ENCODE measurements at places on chromosomes 4 and X. TPM values are rescaled to one million over a fixed set of nuclear protein-coding genes. Genes with fewer than 3 reads are reported as not detected.
A peak's percentile ranks its signal among the peaks of the same experiment; 100 is the strongest.

The GAGE12C gene
- 0.64 TPM for total RNA-seq

The POLA1 gene
- 35.4 TPM for total RNA-seq

The ZFP42 gene
- total RNA-seq, result 0.31 TPM

The SPIN2A gene
- 0.60 TPM for total RNA-seq

The ALB gene
- 24.2 TPM for total RNA-seq

The PDCL2 gene
- 1.2 TPM for total RNA-seq

The MAGEB10 gene
- total RNA-seq, result 0.47 TPM

The SYP gene
- 2.1 TPM for total RNA-seq

The USP17L5 gene
- total RNA-seq, result not detected

The NDNF gene
- total RNA-seq, result not detected

The CYTL1 gene
- not detected for total RNA-seq

The TMEM144 gene
- total RNA-seq, result 6.8 TPM

The ADH7 gene
- total RNA-seq, result not detected

The TCEAL7 gene
- total RNA-seq, result 0.13 TPM

- DNase-seq, result no peak
Observed at GRCh38 chr4:113043591-113043990, 5.9 kb upstream of the ANK2 start.

- DNase-seq, result no peak
Observed at GRCh38 chr4:1494416-1495315, 88.4 kb upstream of the NKX1-1 start.

DNA sequence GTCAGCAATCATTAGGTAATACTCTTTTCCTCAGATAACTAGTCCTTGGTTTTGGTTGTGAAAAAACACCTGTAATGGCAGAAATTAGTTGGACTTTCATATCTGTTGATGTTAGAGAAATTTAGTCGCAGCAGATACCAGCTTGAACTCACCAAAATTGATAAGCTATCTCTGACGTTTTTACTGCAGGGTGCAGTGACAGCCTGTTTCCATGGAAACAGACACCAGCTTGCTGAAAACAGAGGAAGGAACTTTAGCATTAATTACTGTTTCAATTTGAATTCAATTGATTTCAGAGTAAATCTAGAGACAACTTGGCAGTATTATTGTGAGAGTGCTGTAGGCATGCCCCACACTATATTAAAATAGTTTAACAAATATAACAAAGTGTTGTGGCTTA is 246.5 kb downstream of the PPP1R2C start:
- DNase-seq, result no peak

GRCh38 chrX:41823402-41823801 is 99.4 kb downstream of the GPR82 start:
- DNase-seq, result no peak

DNA sequence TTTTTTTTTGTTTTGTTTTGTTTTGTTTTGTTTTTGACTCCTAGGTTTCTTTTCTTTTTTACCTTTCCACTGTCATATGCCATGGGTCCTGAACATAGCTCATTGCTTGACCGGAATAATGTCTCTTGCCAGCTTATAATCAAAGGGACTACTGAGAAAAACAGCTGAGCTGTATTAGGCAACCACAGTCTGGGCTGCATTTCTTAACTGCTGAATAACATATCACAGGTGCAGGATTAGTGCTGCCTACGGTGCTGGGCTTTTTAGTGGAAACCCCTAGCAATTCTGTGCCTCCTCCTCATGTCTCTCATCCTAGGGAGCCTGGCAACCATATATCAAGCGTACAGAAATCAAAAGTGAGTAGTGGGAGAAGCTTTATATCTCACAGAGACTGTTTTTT is 333.5 kb downstream of the BMPR1B start:
- no peak for DNase-seq

DNA sequence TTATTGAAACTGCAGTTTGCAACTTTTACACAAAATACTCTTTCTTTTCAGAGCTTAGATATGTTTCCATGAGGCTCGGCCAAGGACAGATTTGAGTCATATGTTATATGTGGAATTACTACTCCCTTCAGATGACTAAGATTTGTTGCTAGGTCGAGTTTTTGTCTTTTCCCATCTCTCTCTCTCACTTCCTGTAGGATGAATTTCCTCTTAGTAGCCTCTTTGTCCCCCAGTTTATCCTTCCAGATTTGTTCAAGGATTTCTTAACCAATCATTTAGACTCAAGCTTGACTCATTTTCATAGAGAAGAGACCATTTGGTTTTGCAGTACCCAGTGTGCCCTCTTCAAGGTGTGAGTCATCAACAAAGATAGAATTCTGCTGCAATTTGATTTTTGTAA is 209.2 kb downstream of the GLUD2 start:
- no peak for DNase-seq

DNA sequence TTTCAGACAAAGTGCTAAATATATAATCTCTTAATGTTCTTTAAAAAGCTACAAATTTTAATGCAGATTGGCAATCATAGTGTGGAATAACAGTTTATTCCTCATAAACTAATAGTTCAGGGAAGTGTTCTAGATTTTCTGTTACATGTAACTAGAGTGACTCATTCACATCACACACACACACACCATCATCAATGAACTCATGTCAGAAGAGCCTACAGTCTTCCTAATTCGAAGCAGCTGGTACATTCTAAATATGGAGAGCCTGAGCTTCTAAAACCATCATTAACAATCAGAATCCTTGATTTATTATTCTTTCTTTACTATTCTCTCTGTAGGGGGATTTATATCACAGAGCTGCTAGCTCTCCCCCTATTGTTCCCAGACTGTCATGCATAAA is 49.6 kb downstream of the DKK2 start:
- no peak for DNase-seq

DNA sequence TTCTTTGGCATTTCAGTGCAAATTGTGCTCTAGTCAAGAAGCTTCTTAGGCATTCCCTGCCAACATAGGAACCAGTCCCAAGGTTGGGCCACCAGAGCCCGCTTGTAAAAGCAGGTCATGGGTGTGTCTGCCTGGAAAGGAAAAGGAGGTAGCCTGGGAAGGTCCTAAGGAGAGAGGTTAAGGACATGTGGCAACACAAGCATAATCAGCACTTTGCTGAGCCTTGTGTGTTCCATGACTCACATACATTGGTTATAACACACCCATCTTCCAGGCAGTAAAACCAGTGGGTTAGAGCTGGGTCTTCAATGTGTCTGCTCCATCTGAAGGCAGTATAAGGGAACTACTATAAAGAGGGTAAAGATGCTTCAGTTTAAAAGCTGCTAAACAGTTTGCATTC is 165.0 kb downstream of the FHIP1A start:
- no peak for DNase-seq

DNA sequence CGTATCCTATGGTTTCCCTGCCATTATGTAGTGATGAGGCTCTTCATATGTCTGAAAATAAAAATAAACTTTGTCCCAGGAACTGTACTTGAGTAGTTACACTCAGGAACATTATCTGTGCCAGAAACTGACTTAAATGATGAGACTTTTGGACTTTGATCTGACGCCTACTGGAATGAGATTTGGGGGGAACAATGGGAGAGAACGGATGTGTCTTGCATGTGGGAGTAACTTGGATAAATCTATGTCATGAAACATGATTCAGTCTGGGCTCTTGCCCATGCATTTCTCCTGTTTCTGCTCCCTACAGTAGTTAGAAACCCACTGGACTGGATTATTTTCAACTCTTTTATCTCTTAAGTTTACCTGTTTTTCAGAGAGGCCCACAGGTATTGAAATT is 2351.4 kb downstream of the PCDH7 start:
- no peak for DNase-seq

DNA sequence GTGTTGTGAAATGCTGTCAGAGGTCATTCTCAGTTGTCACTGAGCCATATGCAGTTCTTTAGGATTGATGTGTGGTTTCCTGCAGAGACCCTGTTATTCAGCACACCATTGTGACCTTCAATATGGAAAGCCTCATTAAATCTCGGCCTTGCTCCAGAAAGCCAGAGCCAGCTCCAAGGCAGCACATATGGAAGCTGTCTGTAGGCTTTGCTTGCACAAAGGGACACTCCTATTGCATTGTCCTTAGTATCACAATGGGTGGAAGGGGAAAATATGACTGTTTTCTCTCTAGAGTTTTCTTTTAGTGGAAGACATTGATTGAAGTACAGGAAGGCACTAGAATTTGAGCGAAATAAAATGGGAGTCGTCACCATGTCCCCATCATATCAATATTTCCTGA is 179.0 kb downstream of the CEP135 start:
- DNase-seq, result no peak

DNA sequence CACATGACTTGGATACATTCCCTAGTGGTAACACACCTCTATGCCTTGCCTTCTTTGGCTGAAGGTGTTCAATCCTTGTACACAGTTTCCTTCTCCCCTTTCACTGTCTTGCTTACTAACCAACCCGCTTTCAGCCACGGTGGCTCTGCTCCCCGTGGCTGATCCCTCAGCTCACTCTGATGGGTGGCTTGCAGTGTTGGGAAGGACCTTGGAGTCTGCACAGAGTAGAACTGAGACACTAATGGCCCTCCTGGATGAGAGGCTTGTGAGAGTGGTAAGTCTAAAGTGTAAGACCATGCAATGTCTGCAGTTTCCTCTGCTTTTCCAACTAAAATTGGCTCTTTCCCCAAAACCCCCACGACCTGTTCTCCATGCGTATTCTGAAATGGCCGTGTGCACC is 46.0 kb upstream of the GNPDA2 start:
- DNase-seq, result no peak

- no peak for DNase-seq
Observed at GRCh38 chrX:17550011-17550410, 175.0 kb downstream of the NHS start.

DNA sequence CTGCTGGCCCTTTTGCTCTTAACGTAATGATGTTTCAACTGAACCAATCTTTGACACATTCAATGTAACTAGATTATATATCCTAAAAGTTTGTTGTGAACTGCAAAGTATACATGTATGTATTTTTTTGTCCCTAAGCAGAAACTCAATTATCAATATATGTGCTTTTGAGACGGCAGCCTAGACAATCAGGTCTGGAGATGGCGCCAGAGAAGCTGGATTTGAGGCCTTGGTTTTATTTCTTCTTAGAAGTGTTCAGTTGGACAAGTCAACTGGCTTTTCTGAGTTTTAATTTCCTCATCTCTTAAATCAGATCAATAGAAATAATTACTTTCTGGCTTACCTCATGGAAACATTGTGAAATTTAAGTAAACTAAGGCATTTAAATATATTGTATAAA is 62.5 kb downstream of the DCAF8L1 start:
- DNase-seq, result no peak

DNA sequence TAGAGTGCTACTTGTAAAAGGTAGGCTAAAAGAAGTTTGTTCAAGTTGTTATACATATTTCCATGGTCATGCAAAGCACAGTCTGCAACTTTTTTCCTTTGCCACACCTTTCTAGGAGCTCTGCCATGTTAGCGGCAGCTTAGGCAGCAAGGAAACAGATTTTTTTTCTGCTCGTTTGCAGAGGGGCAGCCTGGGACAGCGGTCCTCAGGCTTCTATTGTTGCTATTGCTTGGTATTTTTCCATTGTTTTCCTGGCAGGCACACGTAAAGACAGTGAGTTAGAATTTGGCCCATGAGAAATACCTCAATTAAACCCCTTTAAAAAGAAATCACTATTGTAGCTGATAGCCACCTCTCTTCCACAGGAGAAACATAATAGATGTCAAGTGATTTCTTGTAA is 391.4 kb downstream of the SH2D1A start:
- no peak for DNase-seq

- DNase-seq, result peak; percentile 41
Observed at GRCh38 chr4:128635141-128635954, 174.2 kb upstream of the JADE1 start.

- DNase-seq, result no peak
Observed at GRCh38 chr4:14924812-14925344, 77.4 kb upstream of the CPEB2 start.

DNA sequence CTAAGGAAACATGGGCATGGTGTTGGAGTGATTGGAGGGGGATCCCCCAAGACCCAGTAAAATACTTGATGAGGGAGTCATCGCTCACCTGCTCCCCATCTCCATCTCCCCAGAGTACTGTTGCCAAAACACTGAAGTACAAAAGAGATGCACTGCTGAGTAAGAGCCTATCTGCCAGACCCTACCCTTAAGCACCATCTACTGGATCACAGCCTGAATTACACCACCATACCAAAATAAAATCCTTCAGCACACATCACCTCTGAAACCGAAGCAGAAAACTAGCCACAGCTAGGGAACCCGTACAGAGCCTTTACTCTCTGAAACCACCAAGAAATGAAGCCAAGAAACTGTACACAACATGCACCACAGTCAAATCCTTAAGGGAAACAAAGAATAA is 466.3 kb upstream of the ACTRT1 start:
- no peak for DNase-seq

- no peak for DNase-seq
Observed at GRCh38 chrX:153306527-153307115, 14.9 kb downstream of the PNMA6F start.

GRCh38 chr4:3252831-3253641 is 4.1 kb downstream of the MSANTD1 start:
- no peak for DNase-seq

DNA sequence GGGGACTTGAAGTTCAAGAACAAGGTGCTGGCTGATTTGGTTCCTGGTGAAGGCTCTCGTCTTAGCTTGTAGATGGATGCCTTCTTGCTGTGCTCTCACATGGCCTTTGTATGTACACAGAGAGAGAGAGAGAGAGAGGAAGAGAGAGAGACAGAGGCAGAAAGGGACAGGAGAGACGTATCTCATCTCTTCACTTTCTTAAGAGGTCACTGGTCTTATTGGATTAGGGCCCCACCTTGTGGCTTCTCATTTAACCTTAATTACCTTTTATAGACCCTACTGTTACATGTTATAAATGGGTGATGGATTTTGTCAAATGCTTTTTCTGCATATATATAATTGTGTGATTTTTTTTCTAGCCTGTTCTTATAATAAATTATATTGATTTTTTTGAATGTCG is 1444.2 kb downstream of the ADGRL3 start:
- DNase-seq, result no peak

GRCh38 chrX:9392445-9392844 is 72.4 kb upstream of the TBL1X start:
- no peak for DNase-seq

DNA sequence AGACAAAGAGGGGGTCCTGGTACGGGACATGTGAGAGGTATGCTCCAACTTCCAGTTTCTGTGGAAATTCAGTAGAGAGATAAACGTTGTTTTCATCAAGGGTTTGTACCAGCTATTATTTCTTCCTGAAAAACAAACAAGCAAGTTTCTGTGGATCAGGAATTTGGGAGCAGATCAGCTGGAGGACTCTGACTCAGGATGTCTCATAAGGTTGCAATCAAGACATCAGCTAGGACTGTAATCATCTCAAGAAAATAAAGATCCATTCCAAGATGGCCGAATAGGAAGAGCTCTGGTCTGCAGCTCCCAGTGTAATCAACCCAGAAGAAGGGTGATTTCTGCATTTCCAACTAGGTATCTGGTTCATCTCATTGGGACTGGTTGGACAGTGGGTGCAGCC is 23.5 kb upstream of the NFKB1 start:
- DNase-seq, result no peak

- peak; percentile 79 for DNase-seq
Observed at GRCh38 chrX:150692831-150693724, at the start of gene MTMR1. Gene MTMR1 (plus strand): TSS chrX:150693396. CDS start chrX:150693531, 135 bp downstream.

DNA sequence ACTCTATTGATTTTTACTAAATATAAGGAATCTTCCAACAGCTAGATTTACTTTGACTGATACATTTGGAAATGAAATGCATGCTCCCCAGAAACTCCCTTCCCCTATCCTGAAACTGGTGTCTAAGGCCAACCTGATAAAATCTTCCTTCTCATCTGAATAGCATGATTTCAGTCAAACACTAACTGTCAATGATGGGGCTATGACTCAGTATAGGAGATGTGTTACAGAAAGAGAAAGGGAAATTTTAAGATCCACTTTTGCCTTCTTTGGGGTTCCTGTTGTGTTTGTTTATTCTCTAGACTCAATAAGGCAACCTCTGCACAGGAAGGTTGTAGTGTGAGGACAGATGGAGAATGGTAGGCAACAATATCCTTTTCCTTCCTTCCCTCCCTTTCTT is 160.7 kb downstream of the MOSPD2 start:
- no peak for DNase-seq
